ENCODE measurements at places on chromosomes 6 and 20.

GRCh38 chr20:6707321-6707831 is 60.1 kb upstream of the BMP2 start:
- DNase-seq: no peak

GRCh38 chr6:100186552-100186951 is 192.5 kb upstream of the MCHR2 start:
- DNase-seq: no peak

- no peak for DNase-seq
These were observed 8.1 kb upstream of the AKIRIN2 start for GRCh38 chr6:87710090-87710489.

- peak; percentile 23 for DNase-seq
These were observed 19.6 kb upstream of the IL17F start for GRCh38 chr6:52263709-52264540.

DNA sequence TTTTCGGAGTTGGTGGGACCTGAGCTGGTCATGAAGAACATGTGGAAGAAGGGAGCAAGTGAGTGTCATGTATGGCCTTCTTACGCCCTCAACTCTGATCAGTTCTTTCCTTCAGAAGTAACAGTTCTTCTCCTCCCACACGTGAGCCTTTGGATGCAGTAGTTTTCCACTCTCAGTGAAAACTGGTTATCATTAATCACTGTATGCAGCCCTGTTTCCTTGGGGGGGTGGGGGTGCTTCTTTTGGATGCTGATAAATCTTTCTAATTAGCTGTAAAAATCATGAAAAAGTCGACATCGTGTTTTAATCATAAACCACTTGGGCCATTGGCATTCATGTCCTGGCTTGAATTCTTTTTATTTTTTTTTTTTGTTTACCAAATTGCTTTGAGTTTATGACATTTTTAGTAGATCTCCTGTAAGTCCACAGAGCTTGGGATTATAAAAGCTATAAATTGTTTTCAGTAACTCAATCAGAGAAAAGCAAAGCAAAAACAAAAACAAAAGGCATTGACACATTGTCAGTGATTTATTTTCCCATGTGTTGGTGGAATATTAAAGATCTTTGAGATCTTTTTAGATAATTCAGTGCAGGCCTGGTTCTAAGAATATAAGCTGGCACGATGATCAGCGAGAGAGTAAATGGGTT is 84.8 kb downstream of the TRMT11 start:
- no peak for DNase-seq
